Dorsolateral prefrontal cortex (tissue), 122 donors: ENCODE measurements at places on chromosomes 3 and 15.

DNA sequence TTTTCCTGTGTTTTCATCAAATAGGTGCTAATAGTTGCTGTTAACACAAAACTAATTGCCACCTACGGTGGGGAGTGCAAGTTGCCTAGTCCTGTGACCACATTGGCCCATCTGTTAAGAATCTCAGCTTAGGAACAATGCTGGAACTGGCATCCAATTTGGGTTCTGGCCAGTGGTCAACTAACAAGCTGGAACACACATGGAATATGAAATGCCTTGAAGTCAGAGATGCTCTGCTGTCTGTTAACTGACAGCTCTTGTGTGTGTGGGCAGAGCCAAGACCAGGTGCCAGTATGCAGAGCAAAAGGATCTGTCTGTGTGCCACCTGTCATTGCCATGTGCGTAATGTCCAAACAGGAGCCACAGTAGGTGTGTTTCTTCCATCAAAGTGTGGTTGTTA, 460.8 kb downstream of the ROBO2 start:
- DNase-seq = no peak

DNA sequence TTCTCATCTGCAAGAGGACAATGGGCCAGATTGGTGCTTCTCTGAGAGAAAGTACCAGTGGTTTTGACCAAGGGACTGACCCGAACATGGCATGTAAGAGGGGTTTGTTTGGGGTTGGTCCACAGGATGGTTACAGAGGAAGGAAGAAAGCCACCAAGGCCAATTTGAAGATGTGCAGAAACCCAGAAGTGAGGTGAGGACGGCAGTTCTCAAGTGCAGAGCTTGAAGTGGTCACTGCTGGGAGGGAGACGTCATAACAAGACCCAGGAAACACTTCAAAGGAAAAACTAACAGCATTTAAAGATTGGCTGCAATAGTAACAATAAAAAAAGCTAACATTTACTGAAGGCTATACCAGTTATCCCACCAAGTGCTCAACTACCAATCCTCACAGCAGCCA, 29.1 kb downstream of the LIPC start:
- DNase-seq = no peak

- DNase-seq = no peak
Measured at GRCh38 chr3:171178714-171179113, 152.2 kb upstream of the SLC2A2 start.

DNA sequence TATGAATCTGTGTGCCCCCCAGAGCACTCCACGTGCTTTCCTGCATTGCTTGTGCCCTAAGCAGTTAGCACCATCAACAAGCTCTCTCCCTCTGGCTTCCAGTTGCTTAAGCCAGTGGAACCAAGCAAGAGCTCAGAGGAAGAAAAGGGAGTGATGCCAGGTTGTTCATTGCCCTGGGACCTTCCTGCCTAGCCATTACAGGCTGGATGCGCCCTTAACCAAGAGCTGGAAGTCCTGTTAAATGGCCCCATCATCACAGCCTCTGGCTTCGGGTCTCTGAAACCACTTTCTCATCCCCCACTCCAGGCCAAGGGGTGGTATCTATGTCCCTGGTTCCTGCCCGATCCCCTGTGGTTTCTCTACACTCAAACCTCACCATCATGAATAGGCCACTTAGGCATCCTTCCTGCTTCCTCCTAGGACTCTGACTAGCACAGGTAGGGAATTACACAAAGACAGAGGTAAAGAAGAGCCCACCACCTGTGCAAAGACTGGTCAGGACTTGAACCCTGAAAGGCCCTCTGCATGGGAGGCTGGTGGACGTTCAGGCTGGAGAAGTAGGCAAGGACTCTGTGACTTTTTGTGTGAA, 309.5 kb upstream of the TRIM42 start:
- no peak for DNase-seq

DNA sequence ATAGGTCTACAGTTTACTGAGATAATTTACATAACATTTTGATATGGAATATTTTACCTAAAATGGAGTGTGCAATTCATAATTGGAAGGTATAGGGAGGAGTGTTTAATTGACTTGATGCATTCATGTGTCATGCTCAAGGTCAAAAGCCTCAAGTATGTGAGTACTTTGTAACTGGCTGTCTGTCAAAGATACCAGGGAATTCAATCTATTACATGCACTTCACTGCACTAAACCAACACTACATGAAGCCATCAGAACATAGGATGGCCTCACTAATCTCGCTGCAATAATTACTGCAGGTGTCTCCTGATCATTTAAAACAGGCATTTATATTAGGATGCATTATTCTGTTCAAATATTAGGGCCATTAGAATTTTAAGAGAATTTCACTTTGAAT, 367.2 kb downstream of the CNTN4 start:
- DNase-seq = no peak

- no peak for DNase-seq
Measured at GRCh38 chr3:105542282-105543019, 175.7 kb downstream of the ALCAM start.

DNA sequence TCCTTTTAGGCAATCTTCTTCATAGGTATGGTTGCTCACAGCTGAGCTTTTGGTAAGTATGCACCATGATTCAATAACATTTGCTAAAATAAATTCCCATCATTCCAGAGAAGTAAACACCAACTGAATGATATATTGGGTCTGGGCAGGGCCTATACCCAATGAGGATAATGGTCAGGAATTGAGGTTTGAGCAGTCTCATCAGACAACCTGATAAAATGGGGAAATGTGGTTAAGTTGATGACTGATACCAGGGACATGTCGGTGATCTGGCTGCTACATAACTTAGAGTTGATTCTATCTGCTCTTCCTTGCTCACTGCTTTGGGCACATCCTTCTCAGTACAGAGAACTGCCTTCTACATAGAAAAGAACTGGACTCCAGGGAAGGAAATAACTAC, 92.9 kb downstream of the GPR156 start:
- no peak for DNase-seq

- no peak for DNase-seq
Measured at GRCh38 chr15:75577401-75578172, 1.5 kb downstream of the PTPN9 start.

GRCh38 chr3:25547943-25548674, 116.6 kb downstream of the TOP2B start:
- no peak for DNase-seq
